IPS DF 6.9 (cell line): ENCODE measurements at places on chromosomes 5 and 9.

- no peak for DNase-seq
Observed at GRCh38 chr9:125431741-125432271, 170.2 kb downstream of the GAPVD1 start.

GRCh38 chr5:104754311-104754995, 1191.9 kb upstream of the NUDT12 start:
- no peak for DNase-seq

- DNase-seq = no peak
Observed at GRCh38 chr9:137438591-137439157, 2.5 kb downstream of the ENTPD8 start.

- DNase-seq = no peak
Observed at GRCh38 chr5:154319736-154320135, 126.1 kb upstream of the SAP30L start.

DNA sequence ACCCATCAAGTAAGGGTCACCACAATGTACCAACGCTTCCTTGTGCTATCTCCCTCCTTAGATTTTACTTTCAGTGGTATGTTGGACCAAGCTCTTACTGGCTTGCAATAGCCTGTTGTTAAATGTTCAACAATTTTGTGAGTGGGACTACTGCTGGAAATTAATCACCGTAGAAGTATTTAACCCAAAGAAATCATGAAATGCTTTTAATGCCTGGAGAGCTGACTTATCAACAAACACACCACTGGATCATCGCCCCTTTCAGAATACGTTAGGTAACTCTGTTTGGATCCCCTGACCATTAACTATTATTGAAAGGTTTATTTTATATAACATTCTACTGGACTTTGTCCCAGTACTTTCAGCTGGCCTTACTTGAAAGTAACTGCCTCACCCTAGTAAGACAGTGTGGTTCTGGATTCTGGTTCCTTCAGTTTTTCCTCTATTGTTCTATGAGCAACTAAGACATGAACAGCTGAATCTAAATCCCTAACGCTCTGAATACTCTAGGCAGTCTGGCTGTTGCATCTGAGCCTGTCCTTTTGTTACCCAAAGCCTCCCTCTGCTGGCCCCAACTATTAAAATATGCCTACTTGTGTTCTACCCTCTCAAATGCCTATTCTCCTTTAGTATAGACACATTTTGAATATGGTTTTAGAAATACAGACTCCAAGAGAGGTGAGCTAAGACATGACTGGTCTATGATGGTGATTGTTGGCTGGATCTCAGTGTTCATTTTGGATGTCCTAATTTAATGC, 1203.4 kb upstream of the DMAC1 start:
- no peak for DNase-seq

DNA sequence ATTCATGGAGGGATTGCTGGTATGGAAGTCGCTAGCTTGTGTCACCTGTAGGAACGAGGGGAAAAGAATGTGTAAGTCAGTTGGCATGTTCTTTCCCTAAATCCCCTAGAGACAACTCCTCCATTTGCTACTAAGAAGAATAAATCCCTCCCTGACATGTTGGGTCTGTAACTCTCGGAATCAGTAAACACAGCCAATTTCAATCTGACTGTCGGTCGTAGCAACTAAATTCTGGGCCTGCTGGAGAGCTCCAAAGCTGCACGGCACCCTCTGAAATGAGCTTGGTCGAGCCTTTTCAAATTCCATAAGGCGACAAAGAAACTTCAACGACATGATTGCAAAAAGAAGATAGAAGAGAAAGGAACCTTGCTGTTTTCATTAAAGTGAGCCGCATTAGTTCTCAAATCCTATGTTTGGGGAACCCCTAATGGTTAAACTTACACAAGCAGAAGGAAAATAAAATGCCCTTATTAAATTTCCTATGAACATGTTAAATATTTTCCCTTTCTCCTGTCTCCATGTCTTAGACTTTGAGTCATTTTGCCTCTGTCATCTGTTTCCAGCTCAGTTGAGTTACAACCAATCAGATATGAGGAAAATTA, 735.8 kb upstream of the WWC1 start:
- DNase-seq = no peak

DNA sequence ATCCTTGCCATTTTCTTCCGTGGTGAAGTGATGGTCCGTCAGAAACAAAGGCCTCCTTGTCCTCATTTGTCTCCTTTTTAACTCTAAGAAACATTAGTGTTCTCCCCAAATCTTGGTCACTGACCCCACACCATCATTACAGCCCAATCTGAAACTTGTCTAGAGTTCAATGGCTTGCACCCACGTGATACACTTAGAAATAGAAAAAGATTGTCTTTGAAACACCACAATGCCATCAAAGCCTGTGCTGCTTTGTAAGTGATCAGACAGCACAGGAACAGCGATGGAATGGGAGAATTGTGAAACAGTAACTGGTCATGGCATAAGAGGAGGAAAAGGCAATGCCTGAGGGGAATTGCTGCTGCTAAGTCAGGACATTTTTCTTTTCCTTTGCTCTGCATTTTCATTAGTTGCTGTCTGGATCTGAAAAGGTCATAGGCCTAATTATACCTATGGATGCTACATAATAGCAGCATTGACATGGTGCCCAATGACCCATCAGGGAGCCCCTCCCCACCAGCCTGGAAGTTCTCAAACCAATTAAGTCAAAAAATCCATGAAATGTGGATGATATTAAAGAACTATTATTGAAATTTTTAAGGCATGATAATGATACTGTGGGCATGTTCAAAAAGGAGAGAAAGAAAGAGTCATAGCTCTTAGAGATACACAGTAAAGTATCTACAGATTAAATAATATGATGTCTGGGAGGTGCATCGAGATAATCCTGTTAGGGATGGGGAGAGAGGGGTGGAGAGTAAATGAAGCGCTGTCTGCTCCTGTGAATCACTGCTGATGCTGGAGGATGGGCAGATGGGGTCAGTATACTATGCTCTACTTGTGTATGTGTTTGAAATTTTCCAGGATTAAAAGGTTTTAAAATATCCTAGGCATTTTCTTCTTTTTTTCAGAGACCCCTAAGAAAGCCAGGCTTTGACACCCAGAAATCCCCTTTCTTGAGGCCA, 83.6 kb downstream of the ENC1 start:
- no peak for DNase-seq

GRCh38 chr5:90644132-90644531, 85.5 kb downstream of the ADGRV1 start:
- no peak for DNase-seq

GRCh38 chr9:34686732-34687131, 4.3 kb downstream of the CCL19 start:
- no peak for DNase-seq

GRCh38 chr9:135939351-135940265, 21.6 kb downstream of the UBAC1 start:
- DNase-seq = no peak

DNA sequence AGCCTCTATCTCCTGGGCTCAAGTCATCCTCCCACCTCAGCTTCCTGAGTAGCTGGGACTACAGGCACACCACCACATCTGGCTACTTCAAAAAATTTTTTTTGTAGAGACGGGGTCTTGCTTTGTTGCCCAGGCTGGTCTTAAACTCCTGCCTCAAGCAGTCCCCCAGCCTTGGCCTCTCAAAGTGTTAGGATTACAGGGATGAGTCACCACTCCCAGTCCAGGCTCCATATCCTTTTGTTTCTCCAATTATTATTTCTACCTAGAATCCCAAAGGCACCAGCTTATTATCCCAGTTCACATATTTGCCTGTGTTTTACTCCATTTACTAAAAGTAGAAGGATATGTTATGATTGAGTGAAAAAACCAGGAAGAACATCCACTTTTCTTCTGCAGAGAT, 84.9 kb downstream of the TEK start:
- DNase-seq = no peak

DNA sequence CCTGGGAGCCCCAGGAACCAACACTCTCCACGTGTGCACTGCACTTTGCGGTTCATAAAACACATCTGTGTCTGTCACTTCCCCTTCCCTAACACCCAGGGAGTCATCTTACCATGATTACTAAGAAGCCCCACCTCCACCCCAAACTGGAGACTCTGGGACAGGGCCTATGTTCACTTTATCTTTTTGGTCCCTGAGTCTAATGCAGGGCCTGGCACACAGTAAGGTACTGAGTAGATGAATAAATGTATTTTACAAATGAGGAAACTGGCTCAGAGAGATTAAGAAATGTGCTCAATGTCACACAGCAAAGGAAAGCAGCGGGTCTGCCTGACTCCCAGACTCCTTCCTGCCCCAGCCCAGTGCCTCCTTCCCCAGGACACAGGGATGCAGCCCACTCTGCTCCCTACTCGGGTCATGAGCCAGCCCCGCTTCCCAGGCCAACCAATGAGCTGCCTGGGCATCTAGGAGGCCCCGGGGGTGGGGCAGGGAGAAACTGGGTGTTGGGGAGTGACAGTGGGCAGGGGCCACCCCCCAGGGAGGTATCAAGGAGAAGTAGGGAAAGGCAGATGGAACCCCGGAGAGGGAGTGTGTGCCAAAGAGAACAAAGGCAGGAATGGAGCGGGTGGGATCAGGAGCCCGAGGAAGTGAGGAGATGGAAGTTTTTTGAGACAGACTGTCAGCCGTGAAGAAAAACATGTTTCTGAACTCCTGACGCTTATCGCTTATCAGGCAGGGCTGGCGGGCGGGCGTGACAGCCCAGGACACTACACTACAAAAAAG, 30.5 kb downstream of the SHB start:
- no peak for DNase-seq

GRCh38 chr9:68418259-68418845, 61.9 kb downstream of the PGM5 start:
- DNase-seq = no peak

- DNase-seq = no peak
Observed at GRCh38 chr9:81584099-81584498, 105.2 kb downstream of the TLE1 start.

DNA sequence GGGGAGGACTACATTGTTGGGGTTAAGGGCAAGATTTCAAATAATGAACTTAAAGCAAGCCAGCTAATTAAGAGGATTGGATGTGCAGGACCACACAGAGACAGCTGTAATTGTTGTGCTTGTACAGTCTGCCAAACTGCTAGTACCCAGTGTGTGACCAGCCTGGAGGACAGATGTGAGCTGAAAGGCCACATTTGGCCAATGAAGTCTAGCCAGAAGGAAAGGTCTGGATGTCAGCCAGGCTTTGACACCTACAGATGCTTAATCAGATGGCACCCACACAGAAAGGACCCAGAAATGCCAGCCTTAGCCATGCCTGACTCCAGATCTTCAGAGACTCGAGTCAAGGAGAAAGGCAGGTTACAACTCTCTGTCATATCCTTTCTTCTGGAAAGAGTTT, 491.1 kb downstream of the KIF4B start:
- no peak for DNase-seq

- DNase-seq = no peak
Observed at GRCh38 chr9:109264877-109265587, 55.8 kb downstream of the EPB41L4B start.

- DNase-seq = no peak
Observed at GRCh38 chr5:76943006-76943405, 9.8 kb upstream of the CRHBP start.

GRCh38 chr9:30677221-30677620, 1707.2 kb upstream of the ACO1 start:
- no peak for DNase-seq

DNA sequence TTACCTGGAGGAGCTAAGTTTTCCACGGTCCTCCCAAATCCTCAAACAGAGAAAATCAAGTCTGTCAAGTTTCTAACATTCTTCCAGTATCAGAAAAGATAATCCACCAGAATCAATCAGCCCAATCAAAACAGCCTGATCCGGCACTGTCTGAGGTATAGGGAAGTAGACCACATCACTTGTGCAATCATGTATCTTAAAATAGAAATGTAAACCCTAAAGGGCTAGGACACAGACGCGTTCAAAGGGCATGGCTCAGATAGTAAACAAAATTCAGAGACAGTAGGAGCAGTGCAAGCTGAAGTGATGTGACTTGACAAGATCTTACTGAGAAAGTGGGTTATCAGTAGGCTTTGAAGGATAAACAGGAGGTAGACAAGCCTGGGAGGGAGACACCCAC, 252.4 kb upstream of the DAPK1 start:
- no peak for DNase-seq

DNA sequence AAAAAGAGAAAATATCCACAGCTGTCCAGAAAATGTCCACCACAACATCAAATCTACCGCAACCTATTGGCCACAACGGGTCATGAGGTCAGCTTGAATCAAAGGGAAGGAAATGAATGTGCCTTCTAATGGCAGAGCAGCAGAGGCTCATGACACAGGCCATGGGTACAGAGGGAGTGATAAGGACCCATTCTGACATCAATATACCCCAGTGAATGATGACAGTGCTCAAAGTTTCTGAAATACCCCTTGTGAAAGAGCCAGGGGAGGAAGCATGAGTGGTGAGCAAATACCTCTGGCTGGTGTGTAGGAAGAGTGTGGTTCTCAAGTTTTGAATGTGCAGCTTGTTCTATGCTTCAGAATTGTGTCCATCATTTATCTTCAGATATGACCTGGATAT, 348.2 kb downstream of the IRX1 start:
- DNase-seq = no peak

DNA sequence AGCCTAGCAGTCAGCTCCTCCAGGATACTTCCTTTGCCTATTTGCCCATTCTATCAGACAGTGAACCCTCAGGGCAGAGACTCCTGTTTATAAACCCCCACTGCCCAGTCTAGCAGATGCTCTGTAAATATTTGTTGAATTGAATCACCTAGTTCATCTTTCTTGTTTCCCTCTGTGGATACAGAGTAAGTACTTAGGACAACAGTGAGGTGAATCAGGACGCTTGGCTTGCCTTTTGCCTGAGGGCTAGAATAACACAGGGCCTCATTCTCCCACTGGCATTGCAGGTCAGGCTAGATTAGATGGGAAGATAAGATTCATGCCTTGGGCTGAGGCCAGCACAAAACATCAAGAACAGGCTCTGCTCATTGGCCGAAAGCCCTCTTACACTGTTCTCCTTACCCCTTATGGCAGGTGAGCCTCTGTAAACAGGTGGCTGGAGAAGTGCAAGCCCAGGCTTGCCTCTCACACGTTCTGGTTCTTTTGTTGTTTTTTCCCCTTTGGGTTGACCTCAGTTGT, 22.2 kb downstream of the TNFSF8 start:
- DNase-seq = no peak

GRCh38 chr5:159403906-159404681, 73.8 kb upstream of the IL12B start:
- DNase-seq = no peak

GRCh38 chr9:27880156-27880555, 306.9 kb upstream of the C9orf72 start:
- no peak for DNase-seq

DNA sequence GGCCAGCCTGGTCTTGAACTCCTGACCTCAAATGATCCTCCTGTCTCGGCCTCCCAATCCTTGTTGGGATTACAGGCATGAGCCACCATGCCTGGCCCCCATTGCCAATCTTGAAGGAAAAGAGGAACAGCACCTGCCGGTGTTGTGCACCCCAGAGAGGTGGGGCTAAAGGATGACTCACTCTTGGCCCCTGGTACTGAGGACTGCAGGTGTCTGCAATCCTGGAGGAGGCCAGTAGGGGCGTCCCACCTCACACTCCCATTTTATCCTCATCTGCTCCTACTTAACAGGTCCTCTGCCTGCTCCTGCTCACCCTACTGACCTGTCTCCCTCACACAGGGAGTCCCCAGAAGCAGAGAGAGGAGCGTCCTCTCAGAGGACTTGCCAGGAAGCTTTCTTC, 390.4 kb downstream of the ARHGEF28 start:
- no peak for DNase-seq
